Regular cardiac myocyte (primary cell): ENCODE measurements at places on chromosomes 4 and X. TPM values are rescaled to one million over a fixed set of nuclear protein-coding genes. Genes with fewer than 3 reads are reported as not detected.

The PAGE5 gene
- not detected in 2 replicates for total RNA-seq

The EVC gene
- total RNA-seq = 22.2 and 33.8 TPM in 2 replicates

The APOOL gene
- total RNA-seq = 8.1 and 9.0 TPM in 2 replicates

The SRPX2 gene
- 57.9 and 171 TPM in 2 replicates for total RNA-seq

The ADH7 gene
- total RNA-seq = not detected in 2 replicates

The WNK3 gene
- total RNA-seq = 0.38 and 1.1 TPM in 2 replicates

The ADGRG4 gene
- total RNA-seq = not detected in 2 replicates

The MAOA gene
- 4.6 and 11.0 TPM in 2 replicates for total RNA-seq

The CSAG1 gene
- total RNA-seq = not detected in 2 replicates
